T-helper 17 cell (primary cell): ENCODE measurements at places on chromosomes 1 and 21. TPM values are rescaled to one million over a fixed set of nuclear protein-coding genes. Genes with fewer than 3 reads are reported as not detected.

Gene CFHR5
- total RNA-seq, result not detected

Gene ICOSLG
- total RNA-seq, result 9.4 TPM

Gene CCDC30
- 2.9 TPM for total RNA-seq

Gene GLUL
- 106 TPM for total RNA-seq

Gene KIAA0040
- total RNA-seq, result 29.0 TPM

Gene ARHGEF11
- total RNA-seq, result 28.0 TPM

DNA sequence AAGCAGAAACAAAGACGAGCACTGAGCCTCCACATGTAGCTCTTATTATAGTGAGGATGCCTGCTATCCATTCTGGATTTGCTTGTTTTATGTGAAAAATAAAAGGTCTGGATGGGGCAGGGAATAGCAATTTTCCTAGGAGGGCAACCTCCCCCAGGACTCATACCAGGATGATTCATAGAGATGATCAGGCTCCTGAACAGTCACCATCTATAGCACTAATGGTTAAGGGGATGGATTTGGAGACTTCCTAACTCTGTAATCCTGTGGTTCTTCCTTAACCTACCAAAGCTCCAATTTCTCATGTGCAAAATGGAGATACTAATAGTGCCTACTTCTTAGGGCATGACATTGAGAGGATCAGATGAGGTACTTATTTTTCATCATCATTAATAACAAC, 34.5 kb upstream of the CD58 start:
- DNase-seq, result no peak

GRCh38 chr1:173970252-173970651, 51.9 kb downstream of the RC3H1 start:
- DNase-seq, result no peak
